Stimulated activated CD4-positive, alpha-beta T cell treated with anti-CD3 and anti-CD28 coated beads, Interleukin-4, amount 100 ng/mL, for 24 hours (primary cell): ENCODE measurements at places on chromosomes 11 and 22.

GRCh38 chr11:18757811-18758210 lies 31.8 kb upstream of the IGSF22 start:
- no peak for DNase-seq

- no peak for DNase-seq
Measured at GRCh38 chr11:101127699-101128570, 1.7 kb downstream of the PGR start.

- peak; percentile 42 for DNase-seq
Measured at GRCh38 chr11:67468056-67468455, 995 bp downstream of the TMEM134 start.

DNA sequence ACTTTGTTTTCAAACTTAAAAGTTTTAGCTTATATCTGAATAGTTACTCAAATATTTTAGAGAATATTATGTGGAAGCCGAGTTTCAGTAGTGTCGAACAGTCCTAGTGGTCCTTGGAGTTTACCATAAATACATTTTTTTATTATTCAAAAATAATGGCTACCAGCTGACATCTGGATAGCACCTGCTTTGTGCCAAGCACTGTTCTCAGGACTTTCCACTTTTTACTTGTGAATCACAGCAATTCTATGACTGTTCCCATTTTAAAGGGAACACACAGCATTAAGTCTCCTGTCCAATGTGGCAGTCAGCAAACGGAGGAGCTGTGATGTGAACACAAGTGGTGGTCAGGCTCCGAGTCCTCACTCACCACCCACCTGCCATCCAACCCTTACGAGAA lies 4.0 kb upstream of the SCGB2A1 start:
- no peak for DNase-seq

DNA sequence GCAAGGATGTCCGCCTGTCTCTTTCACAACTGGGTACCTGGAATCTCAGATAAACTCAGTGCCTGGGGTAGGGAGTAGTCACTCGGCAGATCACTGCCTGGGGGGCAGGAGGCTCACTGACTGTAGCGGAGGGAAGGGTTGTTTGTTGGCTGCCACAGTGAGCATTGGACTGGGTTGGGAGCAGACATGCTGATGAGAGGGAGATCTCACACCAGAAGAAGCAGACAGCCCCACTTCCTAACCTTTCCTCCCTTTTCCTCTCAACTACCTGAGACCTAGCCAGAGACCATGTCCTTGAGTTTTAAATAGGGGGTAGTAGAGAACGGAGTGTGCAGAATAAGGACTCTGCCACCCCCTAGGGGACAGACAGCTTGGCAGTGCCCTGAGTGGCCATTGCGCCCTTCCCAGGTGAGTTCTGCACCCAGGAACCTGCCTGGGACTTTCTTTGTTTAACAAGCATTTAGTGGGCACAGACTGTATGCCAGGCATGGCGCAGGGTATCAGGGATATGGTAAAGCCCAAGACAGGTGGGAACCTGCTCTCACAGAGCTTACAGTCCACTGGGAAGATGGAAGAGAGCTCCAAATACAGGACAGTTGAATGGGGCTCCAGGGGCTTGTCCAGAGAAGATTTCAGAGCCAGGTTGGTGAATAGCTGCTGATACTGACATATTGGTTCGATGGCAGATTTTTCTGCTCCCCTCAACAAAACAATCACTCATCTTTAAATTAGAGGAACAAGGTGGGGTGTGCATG lies 115.7 kb upstream of the NNMT start:
- no peak for DNase-seq

DNA sequence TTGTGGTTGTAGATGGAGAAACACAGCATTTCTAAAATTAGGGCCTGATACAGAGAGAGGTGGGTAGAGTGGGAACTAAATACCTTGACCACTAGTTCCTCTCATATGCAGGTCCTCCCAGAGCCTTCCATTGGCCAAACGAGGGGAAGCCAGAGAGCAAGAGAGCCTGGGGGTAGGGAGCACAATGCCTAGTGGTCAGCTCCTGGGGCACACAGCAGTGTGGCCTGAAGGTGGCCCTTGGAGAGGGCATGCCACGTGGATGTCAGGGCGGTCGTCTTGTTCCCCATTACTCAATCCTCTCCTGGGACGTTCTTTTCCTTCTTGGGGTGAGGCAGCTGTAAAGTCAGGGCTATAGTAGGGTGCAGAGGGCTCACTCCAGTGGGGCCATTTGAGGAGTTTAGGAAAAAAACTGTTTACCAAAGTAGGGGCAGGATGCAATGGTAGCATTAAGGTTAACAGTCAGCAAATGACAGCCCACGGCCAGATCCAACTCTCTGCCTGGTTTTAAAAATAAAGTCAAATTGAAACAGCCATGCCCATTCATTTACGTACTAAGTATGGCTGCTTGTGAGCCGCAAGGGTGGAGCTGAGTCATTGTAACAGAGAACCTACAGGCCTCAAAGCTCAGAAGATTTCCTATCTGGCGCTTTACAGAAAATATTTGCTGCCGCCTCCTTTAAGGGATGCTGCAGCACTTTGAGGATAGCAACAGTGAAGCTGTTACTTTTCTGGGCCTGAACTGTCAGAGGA lies 7.6 kb downstream of the MYO18B start:
- peak; percentile 35 for DNase-seq

- DNase-seq, result no peak
Measured at GRCh38 chr11:46270684-46271083, 6.8 kb upstream of the CREB3L1 start.

DNA sequence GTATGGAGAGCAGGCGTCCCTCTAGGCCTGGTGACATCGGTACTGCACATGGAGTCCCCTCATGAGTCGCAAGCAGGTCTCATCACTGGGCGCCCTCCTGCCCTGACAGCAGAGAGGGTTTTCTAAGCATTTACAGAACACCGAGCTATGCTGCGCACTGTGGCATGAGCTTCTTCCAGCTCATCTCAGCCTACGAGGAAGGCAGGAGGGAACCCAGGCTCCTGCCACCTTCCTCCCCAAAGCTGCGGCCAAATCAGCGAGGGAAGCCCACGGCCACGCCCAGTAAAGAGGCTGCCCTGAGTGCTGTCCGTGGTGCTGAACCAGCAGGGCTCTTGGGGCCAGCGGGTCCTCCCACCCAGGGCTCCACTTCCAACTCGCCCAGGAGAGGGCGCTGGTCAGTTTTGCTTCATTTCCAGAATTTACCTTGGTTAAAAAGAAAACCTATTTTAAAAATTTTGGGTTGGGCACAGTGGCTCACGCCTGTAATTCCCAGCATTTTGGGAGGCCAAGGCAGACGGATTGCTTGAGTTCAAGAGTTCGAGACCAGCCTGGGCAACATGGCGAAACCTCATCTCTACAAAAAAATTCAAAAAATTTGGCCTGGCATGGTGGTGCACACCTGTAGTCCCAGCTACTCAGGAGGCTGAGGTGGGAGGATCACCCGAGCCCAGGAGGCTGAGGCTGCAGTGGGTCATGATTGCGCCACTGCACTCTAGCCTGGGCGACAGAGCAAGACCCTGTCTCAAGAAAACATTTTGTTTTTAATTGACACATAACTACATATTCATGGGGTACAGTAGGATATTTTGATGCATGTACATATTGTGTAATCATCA lies 34.2 kb downstream of the PHF21B start:
- DNase-seq, result peak; percentile 62

DNA sequence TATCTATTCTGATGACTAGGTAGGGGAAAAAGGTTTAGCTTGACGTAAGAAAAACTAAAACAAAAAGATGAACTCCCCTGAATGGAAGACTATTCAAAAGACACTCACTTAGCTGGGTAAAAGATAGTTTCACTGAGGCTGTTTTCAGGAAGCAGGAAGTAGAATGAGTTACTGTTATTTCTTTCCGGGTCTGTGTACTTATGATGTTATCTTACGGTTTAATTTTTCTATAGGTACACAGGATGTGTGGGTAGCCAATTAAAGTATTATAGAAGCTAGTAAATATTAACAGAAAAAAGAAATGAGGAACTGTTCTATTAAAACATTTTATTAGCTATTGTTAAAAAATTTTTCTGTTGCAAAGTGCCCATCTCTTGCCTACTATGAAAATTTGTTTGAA lies 45.8 kb upstream of the MMP7 start:
- no peak for DNase-seq

DNA sequence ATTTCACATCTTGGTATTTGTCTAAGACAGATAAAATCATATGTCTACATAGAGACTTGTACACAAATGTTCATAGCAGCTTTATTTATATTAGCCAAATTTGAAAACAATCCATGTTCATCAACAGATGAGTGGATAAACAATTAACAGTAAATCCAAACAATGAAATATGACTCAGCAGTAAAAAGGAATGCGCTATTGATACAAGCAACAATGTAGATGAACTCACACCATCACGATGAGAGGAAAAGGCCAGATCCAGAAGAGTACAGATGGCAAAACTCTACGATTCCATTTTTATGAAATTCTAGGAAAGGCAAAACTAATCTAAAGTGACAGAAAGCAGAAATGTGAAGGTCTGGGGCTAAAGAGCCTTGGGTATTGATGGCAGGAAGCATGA lies 384.3 kb downstream of the NTM start:
- DNase-seq, result no peak

DNA sequence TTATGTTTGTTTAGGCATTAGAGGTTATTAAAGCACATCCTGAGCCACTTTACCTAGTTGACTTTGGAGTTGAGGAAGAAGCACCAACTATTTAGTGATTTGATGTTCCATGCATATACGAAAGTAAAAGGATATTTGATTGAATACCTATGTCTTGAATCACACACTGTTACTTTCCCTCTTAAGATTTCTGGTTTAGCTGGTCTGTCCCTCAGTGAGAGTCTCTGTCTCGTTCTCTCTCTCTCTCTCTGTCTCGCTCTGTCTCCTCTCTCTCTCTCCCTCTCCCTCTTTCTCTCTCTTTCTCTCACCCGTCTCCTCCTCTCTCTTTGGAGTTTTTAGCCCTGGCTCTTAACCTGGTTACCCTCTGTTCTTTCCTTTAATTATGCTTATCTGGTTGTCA lies 11.0 kb downstream of the CTNND1 start:
- no peak for DNase-seq

GRCh38 chr11:127002669-127003259 lies 2.2 kb upstream of the KIRREL3 start:
- no peak for DNase-seq

DNA sequence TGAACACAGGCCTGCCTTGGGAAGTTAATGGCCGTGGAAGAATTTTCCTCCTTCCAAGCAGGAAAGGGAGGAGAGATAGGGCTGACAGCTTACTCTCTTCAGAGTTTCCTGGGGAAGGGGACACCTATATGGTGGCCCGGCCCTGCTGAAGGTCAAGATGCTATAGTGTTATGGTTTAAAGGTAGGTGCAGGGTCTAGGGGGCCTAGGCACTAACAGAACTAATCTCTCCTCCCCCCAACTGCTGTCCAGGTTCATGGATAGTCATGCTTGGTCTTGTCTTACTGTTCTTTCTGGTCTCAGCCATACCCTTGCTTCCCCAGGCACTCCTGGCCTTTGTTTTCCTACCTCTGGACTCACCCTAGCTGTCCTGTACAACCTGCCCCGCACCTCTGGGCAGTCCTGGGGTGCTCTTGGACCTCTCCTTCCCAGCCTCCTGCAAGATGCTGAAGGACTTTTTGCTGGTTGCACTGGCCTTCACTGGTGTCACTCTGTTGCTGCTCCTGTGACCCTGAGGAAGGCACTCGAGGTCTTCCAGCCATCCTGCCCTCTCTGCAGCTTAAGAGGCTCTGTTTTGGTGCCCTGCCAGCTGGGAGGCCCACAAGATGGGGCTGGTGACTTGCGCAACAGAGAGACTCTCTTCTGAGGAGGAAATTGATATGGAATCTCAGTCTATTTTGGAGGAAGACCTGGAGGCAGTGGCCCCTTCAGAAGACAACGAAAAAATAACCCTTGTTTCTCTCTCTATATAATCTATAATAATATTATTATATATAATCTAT lies 17.9 kb downstream of the SEC14L3 start:
- no peak for DNase-seq

- DNase-seq, result no peak
Measured at GRCh38 chr11:95515371-95515770, 274.2 kb downstream of the FAM76B start.

GRCh38 chr11:64661146-64661545 lies 61.9 kb downstream of the NRXN2 start:
- DNase-seq, result no peak

DNA sequence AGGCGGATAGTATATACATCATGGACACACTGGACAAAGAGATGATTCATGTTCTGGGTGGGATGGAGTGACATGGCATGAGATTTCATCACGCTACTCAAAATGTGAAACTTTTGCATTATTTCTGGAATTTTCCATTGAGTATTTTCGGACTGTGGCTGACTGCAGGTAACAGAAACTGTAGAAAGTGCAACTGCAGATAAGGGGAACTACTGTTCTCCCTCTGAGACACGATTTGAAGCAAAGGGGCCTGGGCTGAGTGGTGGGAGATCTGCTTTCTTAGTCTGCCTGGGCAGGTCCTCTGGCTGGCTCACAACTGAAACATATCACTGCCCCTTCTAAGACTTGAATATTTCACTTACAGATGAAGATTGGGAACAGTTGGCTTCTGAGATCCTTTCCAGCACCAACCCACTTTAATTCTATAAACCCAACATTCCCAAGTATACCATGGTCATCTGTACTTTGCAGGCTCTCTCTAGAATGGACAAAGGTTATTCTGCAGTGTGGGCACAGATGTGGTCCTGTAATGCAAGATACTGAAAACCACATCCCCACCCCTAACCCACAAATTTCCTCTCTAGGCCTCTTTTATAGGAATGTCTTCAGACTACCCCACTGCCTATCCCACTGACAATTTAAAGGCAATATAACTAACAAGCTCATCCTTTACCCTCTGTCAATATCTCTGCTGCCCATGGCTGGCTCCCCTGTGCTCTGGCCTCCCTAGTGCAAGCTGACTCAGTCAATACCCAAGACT lies 121.1 kb downstream of the KCNC1 start:
- no peak for DNase-seq

- no peak for DNase-seq
Measured at GRCh38 chr11:520428-521176, 13.6 kb upstream of the RNH1 start.

DNA sequence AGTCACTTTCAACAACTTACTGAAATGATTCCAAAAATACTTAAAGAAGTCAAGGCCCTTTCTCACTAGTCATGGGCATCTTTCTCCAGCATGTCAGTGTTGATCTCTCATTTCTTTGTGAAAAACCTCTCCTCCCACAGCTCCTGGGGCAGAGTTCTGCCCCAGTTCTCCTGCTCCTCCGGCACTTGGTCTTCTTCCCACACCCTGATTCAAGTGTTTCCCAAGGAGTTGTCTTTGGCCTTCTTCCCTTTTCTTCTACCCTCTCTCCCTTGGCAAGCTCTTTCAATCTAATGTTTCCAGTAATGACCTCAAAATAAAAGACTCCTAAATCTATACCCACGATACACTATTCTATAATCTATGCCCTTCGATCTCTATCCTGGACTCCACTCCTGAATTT lies 42.1 kb upstream of the CCDC34 start:
- no peak for DNase-seq

- DNase-seq, result no peak
Measured at GRCh38 chr11:8693010-8693551, 10.5 kb downstream of the RPL27A start.

- no peak for DNase-seq
Measured at GRCh38 chr11:15166204-15166603, 51.5 kb downstream of the INSC start.

DNA sequence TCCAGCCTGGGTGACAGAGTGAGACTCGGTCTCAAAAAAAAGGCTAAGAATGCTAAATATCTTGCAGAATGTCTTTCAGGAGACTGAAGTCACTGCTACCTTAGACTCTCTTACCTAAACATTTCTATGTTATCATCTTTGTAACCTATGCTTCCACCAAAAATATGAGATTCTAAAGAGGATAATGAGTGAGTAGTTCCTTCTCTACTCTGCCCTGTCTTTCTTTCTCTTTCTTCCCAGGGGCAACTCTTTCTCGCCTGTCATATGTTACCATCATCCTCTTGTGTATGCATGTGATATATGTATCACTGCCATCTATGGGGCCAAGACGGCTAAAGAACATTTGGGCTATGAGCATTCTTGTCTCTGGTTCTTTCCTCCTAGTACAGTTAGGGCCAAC lies 9.0 kb upstream of the RASSF10 start:
- no peak for DNase-seq
